CD4-positive, alpha-beta T cell treated with Interleukin-12 subunit alpha and Interleukin-12 subunit beta, for 1 hour (primary cell): ENCODE measurements at places on chromosomes 6 and 20.

DNA sequence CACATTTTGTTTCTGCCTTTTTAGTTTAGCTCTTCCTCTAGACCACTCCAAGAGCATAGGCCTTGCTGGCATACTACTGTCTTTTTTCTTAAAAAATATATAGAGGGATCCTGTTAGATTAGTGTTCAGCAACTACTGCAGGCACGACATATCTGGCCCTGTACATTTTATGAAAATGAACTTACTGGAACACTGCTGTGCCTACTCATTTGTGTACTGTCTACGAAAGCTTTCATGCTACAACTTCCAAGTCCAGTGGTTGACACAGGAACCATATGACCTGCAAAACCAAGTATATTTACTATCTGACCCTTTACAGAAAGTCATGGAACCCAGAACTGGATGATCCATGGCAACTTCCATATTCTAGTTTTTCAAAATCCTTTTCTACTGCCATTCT is 66.6 kb upstream of the SPTLC3 start:
- no peak for DNase-seq

DNA sequence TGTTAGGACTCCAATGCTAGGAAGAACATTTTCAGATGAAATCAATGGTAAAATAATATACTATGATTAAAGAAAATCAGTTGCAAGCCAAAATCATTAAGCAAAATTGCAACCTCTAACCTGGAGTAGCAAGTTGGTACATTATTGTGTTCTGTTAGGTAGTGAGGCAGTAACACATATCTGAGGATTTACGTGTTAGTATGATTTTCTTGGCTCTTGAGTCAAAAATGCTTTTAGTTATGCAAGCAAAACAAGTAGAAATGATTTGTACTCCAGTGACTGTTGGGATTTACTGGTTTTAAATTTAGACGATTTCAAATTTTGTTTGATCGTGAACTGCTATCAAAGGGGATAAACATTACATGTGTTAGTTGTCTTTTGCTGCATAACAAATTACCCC is 293.0 kb upstream of the BTBD3 start:
- DNase-seq = no peak

DNA sequence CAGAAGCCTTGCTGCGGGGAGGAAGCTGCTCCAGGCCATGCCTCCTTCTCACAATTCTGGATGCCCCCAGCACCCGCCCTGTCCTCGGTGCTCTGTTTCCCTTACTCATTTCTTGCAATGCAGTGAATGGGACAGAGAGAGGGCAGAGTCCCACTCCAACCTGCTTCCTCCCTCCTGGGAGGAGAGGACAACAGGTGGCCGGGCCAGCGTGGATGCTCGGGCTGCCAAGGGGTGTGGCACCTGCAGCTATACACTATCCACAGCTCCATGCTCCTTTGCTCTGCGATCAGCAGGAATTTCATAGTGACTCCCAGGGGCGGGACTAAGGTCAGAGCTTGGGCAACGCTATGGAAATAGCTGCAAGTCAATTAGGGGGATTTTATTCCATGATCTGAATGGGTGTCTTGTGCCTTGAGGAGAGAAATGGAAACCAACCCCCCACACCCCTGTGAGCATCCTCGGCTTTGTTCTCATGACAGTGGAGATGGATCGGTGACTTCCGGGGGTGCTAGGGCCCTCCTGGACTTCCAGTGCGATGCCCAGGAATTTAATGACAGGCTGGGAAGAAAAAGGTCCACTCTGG is 192.5 kb downstream of the MYLK4 start:
- DNase-seq = no peak

GRCh38 chr6:167575158-167575696 is 250.3 kb downstream of the TTLL2 start:
- no peak for DNase-seq

DNA sequence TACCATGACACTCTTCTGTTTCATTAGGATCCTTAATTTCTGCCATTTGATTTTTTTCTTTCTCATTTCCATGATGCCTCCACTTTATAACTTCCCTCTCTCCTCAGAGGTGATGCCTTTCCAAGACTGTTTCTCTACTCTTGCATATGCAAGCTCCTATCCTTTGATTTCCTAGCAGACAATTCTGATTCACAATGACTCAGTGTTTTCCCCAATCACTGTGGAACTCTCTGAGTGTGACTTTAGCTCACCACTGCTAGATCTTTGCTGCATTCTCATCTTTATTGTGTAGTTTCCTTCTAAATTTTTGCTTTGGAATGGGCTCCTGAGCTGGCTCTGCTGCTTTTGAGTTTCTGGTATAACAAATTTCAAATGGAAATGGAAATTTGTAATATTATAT is 184.9 kb downstream of the TINAG start:
- DNase-seq = no peak

DNA sequence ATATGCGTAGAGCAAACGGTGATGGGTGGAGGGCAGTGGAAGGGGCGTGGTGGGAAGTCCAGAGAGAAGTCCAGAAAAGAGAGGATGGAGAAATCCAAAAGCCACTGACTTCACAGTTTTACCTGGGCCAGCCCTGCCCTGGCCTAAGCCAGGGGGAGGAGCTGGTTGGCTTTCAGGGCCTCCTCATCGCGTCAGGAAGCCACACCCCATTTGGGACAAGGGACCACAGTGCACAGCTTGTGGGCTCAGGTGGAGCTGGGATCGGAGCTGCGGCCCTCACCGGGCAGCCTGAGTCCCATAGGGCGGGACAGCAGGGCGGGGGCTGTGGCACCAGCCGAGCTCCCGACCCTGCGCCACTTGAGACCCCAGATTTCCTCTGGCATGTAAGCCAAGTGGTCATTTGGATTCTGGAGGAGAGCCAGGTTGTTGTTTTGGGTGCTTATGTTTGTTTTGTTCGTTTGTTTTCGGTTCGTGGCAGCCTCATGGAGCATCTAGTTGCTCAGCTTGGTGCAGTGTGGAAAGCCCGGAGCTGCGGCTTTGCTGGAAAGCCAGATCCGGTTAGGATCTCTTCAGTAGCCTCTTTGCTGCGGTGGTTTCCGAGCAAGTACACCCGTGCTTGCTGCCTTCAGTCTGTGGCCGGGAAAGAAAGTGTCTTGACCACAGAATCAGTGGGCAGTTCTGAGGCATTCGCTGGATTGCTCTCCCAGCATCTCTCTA is 42.2 kb downstream of the RIOK1 start:
- no peak for DNase-seq

- DNase-seq = no peak
Measured at GRCh38 chr6:158684311-158684710, 34.5 kb downstream of the SYTL3 start.

GRCh38 chr6:144263786-144264185 is 21.3 kb upstream of the UTRN start:
- no peak for DNase-seq

- no peak for DNase-seq
Measured at GRCh38 chr6:7621761-7622160, 31.8 kb downstream of the SNRNP48 start.

DNA sequence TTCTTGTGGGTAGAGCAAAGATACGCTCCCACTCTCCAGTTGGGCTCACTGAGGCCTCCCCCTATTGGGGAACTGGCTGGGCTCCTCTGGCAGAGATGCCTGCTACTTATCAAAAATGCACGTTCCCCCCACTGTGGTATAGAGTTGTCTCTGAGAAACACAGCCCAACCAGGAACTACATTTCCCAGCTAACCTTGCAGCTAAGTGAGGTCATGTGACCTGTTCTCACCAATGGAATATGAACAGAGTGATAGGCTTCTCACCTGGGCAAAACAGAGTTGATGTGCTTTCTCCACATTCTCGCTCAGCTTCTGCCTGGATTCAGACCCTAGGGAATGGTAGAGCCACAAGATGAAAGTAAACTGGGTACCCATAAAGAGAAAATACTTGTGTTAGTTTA is 49.1 kb upstream of the PTPRT start:
- DNase-seq = no peak

GRCh38 chr6:108167449-108168089 is 1.7 kb downstream of the NR2E1 start:
- DNase-seq = no peak

DNA sequence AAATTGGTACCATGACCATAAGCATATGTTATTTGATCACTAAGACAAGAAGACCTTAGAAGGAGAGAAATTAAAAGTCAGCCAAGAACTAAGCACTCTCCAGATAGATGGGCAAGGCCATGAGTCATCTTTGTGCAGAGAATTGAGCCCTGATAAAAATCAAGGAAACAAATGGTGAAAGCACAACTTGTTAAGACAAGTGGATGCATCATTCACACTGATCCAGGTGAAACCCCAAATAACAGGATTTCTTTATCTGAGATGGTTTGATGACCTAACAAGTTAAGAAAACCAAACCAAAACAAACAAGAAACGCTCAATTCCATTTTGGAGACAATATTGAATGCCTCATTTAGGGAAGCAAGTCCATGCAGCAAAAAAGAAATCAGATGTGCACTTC is 121.6 kb downstream of the ADAT2 start:
- DNase-seq = no peak

DNA sequence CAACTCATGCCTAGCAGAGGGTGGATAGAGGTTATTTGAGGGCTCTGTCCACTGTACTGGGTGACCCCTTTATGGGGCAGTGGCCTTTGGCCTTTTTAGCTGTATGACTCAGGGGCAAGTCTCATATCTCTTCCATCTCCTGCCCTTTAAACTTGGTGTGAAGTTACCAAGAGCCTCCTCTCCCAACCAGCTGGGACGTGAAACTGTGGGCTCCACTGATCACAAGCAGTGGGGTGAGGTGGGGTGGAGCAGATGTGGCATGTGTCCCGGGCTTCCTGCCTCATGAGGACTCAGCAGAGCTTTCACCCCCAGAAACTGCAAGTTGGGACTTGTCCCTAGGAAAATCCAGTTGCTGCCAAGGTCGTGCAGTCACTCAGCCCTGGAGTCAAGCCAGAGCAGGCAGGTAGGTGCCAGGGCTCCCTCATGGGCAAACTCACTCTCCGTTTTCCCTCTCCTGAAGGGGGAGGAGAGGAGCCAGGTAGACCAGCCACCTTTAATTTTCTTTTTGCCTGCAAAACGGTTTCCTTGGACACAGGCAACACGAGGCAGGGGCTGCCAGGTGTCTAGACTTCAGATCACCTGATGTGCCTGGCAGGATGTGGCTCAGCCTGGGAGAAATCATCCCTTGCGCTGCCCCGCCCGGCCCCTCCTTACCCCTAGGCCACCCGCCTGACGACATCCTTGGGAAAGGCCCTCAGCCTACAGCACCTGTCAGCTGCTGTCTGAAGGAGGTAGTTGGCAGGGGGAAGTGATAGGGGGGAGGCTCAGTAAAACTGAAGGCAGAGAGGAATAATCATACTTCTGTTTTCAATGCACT is 4.0 kb downstream of the CDKN1A start:
- peak; percentile 87 for DNase-seq

- no peak for DNase-seq
Measured at GRCh38 chr20:43849496-43850186, 65.0 kb upstream of the TOX2 start.

- no peak for DNase-seq
Measured at GRCh38 chr6:5191222-5191621, 69.5 kb downstream of the LYRM4 start.

GRCh38 chr20:41623625-41624375 is 5.6 kb upstream of the CHD6 start:
- DNase-seq = no peak

DNA sequence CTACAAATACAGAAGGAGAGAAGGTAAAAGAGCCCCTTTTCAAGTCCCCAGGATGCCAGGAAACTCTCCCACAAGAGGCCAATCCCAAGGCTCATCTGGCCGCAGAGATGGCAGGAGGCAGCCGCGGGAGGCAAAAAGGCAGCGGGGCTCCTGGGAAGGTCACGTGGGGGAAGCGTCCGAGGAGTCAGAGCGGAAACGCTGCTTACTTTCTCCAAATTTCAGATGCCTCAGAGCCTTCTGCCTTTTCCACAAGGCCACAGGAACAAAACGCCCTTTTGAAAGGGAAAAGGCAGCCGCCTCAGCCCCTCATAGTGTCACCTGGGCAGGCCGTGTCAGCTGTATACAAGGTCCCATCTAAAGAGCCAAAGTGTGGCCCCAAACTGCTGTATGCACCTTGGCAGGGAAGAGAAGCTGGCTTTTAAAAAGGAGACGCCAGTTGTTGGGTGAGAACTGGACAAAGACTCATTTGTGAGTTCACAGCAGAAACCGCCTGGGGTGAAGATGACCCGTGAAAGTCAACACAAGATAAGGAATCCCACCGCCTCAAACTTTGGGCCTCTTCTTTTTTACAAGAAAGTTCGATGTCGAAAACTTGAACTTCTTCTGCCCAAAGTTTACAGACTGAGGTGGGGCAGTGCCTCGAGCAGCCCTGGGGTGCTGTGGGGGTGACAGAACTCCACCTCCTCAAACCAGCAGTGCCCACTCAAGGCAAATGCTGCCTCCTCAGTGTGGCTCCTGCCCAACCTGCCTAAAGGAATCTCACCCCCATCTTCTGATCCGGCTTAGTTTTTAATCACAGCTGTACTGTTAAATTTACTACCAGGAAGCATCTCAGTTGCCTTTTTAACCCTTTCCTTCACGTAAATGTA is 45.4 kb downstream of the EZR start:
- no peak for DNase-seq

GRCh38 chr6:37867756-37868446 is 48.4 kb downstream of the ZFAND3 start:
- DNase-seq = no peak

GRCh38 chr20:58523072-58523970 is 8.1 kb upstream of the APCDD1L start:
- no peak for DNase-seq

DNA sequence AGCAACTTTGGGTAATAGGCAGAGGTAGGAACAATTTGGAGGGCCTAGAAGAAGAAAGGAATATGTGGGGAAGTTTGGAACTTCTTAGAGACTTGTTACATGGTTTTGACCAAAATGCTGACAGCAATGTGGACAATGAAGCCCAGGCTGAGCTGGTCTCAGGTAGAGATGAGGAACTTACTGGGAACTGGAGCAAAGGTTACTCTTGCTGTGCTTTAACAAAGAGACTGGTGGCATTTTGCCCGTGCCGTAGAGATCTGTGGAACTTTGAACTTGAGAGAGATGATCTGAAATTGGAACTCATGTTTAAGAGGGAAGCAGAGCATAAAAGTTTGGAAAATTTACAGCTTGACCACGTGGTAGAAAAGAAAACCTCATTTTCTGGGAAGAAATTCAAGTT is 28.3 kb upstream of the TMEM200A start:
- DNase-seq = no peak

GRCh38 chr20:41029150-41029901 is 704 bp downstream of the TOP1 start:
- peak; percentile 36 for DNase-seq

GRCh38 chr6:108497883-108498282 is 62.8 kb upstream of the FOXO3 start:
- DNase-seq = peak; percentile 3
